ENCODE measurements at places on chromosomes 12 and 14.

- no peak for DNase-seq
Measured at GRCh38 chr14:58620011-58620410, 17.8 kb upstream of the DACT1 start.

GRCh38 chr14:69848903-69849391 is 30.3 kb upstream of the SMOC1 start:
- no peak for DNase-seq

- no peak for DNase-seq
Measured at GRCh38 chr14:49479432-49479831, 106.7 kb downstream of the RPS29 start.

- DNase-seq, result no peak
Measured at GRCh38 chr12:69662764-69663163, 36.3 kb downstream of the BEST3 start.
